ENCODE measurements at places on chromosomes 12 and 14.

- no peak for DNase-seq
Measured at GRCh38 chr12:65640489-65640901, 183.8 kb upstream of the HMGA2 start.

GRCh38 chr12:79082595-79082994 is 218.0 kb downstream of the SYT1 start:
- DNase-seq = no peak

DNA sequence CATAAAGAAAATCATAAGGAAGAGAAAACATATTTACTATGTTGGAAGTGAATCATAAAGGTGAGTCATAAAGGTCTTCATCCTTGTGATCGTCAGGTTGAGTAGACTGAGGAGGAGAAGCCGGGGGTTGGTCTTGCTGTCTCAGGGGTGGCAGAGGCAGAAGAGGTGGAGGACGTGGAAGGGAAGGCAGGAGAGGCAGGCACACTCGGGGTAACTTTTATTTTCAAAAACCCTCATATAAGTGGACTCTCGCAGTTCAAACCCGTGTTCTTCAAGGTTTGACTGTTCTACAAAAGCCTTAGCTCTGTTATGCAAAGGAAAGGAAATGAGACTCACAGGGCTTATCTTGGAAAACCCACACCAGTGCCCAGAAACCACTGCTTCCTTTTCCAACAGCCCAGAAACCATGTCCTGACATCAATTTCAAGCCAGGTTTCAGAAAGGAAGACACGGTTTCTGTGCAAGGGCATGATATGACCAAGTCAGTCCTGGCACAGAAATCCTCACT is 14.0 kb downstream of the SMCO2 start:
- no peak for DNase-seq

DNA sequence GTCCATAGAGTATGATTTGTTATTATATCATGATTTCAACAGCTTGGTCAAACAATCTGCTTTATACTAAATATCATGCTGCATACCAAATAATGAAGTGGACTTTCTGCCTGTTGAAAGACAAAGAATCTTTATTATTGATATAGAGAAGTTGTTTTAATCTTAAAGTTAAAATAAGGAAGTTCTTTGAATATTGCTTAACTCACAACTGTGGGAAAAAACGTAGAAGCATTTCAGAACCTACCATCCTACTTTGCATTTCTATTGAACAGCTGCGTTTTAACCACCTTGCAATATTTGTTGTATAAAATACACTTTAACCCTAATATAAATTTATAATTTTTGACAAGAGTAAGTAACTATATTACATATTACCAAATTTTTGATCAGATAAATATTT is 22.9 kb upstream of the ARL1 start:
- DNase-seq = no peak

DNA sequence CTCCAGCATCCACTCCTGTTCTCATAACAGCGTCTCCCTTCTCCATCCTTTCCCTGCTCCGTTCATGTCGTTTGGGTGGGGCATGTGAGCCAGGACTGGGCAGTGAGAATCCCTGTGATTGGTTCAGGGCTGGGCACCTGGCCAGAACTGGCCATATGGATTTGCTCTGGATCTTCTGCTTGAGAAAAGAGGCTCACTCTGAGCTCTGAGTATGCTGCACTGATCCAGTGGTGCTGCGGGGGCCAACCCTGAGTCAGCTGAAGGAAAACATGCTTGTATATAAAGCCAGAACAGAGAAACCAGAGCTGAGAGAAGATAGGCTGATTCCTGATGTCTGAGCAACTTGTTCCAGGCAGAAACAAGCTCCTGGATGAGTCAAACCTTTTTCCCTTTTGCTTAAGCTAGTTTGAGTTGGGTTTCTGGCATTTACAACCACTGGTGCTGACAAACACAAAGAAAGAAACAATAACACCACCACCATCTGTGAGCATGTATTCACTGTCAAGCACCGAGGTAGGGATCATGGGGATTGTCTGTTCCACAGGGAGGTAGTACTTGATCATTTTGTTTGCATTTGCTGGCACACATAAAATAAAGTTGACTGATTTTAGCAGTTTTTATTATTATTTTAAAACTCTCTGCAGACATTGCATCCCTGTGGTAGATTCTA is 14.0 kb upstream of the HPD start:
- DNase-seq = no peak

DNA sequence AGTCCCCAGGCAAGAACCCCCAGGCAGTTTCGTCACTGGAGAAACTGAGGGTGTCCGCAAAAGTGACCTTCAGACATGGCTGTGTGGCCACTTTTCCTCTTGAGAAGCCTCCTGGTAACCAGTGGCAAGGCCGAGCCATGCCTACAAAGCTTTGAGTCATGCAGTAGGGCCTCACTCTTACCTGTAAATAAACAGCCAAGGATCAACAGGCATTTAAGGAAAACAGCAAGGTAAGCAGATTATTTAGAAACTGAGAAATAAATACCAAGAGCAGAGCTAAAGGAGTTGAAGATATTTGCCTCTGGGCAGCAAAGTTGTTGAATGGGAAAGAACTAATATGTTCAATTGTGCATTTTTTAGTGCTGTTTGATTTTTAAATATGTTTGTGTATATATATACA is 141.0 kb upstream of the BCL2L14 start:
- no peak for DNase-seq

GRCh38 chr12:102862486-102862885 is 54.6 kb downstream of the PAH start:
- no peak for DNase-seq

GRCh38 chr12:91874086-91874865 is 271.4 kb downstream of the BTG1 start:
- DNase-seq = no peak

- DNase-seq = peak; percentile 45
Measured at GRCh38 chr12:111406474-111407376, 1.0 kb downstream of the SH2B3 start.

GRCh38 chr12:109147954-109148353 is 31.6 kb downstream of the ACACB start:
- no peak for DNase-seq

DNA sequence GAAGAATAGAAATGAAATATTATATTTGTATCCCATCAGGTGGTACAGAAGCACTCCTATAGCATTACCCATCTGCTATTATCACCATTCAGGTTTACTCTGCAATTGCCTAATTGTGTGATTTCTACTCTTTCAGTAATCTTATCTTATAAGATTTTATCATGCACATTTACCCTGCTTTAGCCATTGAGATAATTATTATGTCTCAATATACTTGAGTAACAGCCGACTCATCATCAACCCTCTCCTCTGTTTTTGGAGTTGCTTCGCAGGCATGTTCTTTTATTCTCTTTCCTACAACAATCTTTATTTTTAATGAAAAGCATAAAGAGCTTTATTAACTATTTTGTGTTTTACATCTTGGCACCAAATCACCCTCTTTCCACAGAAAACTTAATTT is 419.9 kb downstream of the LRIG3 start:
- DNase-seq = no peak

DNA sequence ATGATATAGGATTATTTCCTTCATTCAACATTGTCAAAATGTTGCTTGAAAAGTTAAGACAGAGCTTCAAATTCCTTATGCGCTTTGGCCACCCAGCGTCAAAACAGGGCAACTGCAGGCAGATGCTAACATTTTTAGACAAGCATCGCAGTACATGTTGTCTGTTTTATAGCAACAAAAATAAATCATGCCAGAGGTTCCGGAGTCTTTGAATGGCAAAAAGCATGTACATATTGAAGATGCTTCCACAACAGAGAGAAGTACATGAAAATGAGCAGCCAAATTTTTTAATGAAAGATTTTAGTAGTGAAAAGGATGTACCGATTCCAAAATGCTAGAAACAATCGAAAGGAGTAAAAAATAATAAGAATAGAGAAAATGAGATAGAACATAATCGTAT is 49.8 kb upstream of the USP15 start:
- no peak for DNase-seq

- DNase-seq = no peak
Measured at GRCh38 chr12:24898185-24898584, 50.7 kb downstream of the BCAT1 start.

GRCh38 chr12:2552000-2552756 is 242.6 kb upstream of the FKBP4 start:
- DNase-seq = no peak

DNA sequence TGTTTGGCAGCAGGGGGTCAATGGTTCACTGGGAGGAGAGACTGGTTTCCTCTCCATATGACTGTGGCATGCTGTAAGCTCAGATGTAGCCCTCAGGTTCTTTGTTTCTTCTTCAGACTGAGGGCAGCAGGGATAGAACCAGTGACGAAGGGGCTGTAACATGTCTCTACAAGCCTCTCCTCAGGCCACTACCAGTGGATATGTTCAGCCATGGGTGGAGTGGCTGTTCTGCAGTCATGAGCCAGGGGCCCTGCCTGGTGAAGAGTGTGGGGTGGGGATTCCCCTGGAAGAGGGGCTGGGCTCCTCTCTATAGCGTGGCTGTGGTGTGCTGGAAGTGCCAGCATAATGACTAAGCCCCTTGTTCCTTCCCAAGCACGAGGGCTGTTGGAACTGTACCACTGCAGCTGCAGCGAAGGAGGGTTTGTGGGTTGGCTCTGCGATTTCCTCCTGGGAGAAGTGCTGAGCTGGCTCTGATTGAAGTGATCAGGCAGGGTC is 55.8 kb downstream of the CMAS start:
- no peak for DNase-seq

DNA sequence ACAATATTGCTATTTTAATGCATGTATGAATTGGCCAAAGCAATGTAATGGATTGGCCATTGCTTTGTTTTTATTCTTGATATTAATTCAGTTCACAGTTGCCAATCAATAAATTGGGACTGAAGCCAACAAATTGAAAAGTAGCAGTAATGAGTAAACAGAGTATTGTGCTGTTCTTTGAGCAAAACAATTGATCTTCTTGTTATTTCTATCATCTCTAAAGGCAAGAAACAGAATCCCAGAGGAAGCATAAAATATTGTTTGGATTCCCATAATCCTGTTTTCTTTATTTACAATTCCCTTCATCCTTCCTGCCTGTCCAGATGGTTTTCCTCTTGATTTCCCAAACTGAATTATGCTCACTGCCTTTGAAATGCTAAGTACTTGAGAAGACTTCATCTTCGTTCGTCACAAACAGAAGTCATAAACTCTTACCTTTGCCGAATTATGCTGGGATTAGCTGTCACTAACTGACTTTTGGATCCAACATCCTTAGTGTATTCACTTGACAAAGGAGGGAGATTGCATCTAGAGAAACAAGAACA is 85.9 kb downstream of the ST8SIA1 start:
- no peak for DNase-seq

DNA sequence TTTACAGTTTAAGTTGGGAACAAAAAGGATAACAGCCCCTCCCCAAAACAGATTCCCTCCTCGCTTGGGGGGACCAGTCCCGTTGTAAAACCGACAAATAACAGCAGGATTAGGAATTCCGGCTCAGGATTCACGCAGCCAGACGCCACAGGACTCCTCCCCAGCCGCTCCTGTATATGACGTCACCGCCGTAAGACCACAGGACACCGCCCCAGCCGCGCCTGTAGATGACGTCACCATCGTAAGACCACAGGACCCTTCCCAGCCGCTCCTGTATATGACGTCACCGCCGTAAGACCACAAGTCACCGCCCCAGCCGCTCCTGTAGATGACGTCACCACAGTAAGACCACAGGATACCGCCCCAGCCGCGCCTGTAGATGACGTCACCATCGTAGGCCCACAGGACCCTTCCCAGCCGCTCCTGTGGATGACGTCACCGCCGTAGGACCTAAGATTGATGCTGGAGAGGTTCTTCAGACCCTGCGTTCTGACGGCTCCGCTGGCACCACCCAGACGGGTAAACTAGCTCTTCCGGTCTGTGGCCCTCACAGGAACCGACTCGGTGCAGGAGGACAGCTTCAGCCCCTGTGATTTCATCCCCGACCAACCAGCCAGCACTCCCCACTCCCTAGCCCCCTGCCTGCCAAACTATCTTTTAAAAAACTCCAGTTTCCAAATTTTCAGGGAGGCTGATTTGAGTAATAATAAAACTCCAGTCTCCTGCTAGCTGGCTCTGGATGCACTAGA is 43.9 kb upstream of the FBRSL1 start:
- DNase-seq = peak; percentile 56

- DNase-seq = no peak
Measured at GRCh38 chr12:69096669-69097335, 142.6 kb upstream of the CPSF6 start.

DNA sequence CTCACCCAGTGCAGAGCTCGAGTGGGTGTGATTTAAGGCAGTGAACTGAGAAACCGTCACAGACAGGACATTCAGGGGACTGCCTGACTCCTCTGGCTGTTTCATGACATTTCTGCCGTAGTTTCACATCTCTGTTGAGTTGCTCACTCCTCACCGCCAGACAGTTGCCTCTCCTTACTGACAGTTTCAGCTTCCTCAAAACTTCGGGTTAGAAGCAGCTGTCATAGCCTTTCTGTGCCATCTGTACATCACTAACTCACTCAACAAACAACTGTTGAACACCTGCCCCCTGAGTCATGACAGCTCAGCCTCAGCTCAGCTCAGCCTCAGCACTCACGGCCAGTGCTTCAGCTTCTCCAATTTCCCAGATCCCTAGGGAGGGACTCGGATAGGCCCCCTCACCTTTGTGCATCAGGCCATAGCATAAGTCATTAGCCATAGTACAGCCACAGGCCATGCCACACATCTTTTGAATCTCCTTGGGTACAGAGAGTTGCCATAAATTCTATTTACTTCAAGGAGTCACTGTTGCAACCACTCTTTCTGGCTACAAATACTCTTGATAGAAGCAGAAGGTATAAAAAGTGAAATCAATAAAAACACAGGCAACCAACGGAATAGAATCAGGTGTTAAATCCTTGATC is 6.2 kb upstream of the SLC15A4 start:
- DNase-seq = no peak

- no peak for DNase-seq
Measured at GRCh38 chr12:15435597-15435996, 113.3 kb downstream of the PTPRO start.

- no peak for DNase-seq
Measured at GRCh38 chr12:92627511-92627910, 75.3 kb upstream of the PLEKHG7 start.

GRCh38 chr14:41758011-41758665 is 151.5 kb downstream of the LRFN5 start:
- DNase-seq = no peak

GRCh38 chr12:116726694-116727093 is 11.2 kb downstream of the SPRING1 start:
- no peak for DNase-seq

DNA sequence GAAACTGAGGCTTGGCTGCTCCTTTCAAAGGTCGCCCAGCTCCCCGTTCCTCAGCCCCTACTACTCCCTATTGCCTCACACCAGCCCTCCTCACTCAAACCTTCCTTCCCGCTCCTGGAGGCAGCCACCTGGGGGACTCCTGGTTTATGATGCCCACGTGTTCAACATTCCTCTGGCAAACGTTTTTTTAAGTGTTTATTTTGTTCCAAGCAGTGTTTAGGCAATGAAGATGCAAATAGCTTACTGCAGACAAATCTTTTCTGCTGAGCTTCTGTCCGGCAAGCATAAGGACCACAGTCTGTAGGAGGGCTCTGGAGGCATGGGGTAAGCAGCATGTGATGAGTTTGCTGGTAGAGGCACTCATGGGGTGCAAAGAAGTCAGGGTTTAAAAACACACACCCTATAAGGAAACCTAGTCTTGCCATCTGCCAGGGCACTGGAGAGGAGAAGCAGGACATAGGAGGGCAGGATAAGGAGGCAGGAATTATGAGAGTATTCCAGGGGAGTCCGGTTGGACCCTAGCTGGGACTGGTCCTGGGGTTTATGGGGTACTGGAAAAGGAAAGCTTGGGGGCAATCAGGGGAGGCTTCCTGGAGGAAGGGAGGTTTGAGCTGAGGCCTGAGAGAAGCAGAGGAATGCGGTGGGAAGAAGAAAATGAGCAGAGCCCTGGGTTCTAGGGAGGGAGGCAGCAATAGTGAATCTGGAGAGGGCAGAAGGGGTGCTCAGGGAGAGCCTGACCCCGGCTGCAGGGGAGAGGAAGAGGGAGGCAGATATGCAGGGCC is 123.3 kb downstream of the NCOR2 start:
- no peak for DNase-seq

Data from T-helper 1 cell (primary cell).